Anterior cingulate cortex (tissue), 58 donors: ENCODE measurements at places on chromosomes 2 and 18.

DNA sequence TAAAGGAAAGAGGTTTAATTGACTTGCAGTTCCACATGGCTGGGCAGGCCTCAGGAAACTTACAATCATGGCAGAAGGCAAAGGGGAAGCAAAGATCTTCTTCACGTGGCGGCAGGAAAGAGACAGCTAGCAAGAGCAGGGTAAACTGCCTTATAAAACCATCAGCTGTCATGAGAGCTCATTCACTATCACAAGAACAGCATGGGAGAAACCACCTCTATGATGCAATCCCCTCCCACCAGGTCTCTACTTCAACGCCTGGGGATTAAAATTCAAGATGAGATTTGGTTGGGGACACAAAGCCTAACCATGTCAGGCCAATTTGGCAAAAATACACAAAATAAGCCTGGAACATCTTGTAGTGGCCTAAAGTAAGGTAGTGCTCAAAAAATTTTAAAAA, 152.6 kb downstream of the COL6A3 start:
- no peak for DNase-seq

DNA sequence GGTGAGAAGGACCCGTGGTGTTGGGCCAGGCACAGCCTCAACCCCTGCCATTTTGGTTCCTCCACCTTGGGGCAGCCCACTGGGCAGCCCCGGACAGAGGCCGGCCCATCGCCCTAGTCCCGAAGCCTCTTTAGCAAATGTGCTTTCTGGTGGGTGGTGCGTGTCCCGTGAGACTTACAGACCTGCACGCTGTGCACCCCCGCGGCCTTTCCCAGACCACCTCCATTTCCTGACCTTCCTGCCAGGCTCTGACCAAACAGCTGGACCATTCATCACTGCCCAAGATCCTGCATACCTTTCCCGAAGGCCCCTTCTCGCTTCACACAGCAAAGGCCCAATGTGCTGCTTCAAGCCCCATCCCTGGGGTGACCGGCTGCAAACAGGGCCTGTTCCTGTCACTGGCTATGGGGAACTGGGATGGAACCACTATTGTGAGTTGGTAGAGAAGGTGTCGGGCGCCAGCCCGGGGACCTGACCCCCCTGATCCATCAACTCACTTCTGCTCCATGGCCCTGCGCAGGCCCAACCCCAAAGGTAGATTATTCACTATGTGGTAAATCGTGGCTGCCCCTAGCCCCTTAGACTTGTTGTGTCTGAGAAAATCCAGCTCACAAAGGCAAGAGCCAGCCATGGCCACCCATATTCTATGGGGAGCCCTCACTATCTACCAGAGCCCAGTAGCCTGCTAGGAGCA, 341.0 kb downstream of the EIPR1 start:
- no peak for DNase-seq

DNA sequence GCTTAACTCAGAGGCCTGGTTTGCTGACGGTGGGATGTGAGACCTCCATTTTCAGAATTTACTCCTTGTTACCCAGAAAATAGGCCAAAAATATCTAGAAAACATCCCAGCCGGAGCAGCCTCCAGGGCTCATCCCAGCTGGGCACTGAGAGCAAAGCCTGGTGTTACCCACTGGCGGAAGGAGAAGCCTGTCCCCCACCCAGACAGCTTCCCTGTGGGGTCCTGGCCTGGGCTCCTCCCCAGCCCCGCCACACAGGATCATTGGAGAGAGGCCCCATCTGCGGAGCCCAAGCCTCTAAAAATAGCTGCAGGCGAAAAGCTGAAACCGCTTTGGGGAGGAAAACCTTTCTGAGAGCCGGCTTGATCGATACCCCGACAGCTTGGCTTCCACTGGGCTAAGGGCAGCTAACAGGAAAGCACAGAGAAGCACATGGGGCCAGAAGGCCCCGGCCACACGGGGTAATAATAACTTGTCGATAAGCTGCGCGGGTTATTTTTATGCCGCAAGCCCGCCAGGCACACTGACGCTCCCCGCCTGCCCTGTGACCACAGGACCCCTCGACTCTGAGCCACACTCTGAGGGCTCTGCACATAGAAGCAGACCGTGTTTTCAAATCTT, 26.9 kb upstream of the FAHD2A start:
- DNase-seq: no peak

DNA sequence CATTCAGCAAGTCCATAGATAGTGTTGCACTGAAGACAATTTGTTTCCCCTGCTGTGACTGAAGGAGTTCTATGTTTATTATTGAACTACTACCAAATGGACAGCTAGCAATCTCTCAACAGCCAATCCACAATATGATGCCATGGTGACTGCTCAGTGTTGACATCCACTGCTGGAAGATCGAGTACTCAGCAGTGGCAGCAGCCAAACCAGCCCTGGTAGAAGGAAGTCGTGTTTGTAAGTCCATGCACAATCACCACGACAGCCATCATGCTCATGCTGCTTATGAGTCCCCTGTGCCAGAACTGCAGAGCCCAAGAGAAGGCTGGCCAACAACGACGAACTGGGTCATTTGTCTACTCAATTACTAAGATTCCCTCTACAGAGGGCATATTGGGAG, 66.4 kb downstream of the OSR1 start:
- no peak for DNase-seq

- no peak for DNase-seq
These were observed 143.6 kb upstream of the DAPL1 start for GRCh38 chr2:158651358-158652057.

- DNase-seq: no peak
These were observed 111.7 kb upstream of the ZEB2 start for GRCh38 chr2:144631636-144632035.

- no peak for DNase-seq
These were observed 60.4 kb downstream of the ABCB11 start for GRCh38 chr2:168970711-168971233.

GRCh38 chr2:200784215-200784614, 27.5 kb upstream of the BZW1 start:
- no peak for DNase-seq

DNA sequence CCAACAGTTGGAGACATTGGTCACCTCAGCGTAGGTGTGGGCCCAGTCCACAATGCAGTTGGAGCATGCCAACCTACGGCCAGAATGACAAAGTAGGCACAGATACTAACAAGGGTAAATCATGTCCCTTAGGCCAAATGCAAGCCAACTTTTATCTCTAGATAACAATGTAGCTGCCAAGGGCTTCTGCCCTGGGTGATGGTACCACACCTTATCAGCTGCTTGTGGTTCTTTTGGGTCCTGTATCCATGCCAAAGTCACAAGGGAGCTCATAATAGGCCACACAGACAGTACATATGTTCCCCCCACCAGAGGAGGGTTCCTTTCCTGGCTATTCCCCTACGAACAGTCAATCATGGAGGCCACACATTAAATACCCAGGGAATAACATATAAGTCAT, 19.1 kb downstream of the PHOSPHO2 start:
- no peak for DNase-seq

DNA sequence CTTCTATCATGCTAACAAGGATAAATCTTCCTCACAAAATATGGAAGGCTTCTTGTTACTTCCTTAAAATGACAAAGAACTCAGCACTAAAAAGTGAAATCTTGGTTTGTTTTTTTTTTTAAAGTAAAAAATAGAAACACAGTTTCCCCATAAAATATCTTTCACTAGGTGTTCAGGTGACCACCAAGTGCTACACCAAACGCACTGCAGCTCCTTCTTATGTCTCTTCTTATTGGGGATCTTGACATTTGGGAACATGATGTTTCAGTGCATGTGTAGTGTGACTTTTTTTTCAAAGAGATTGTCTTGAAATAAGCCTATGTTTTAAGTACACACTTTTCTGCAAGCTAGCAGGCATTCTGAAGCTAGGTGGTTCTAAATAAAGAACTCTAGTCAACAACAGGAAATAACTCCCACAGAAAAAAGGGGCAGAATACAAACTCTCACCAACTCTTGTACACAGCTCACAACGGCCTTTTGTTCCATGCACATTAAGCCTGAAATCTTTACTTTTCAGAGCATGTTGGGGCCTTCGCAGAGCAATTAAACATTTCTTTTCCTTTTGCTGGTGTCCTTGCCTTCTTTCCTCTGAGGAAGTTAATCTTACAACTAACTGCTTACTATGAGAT, 13.2 kb upstream of the SERTAD2 start:
- no peak for DNase-seq

- no peak for DNase-seq
These were observed 845 bp downstream of the EML4 start for GRCh38 chr2:42169874-42170521.

DNA sequence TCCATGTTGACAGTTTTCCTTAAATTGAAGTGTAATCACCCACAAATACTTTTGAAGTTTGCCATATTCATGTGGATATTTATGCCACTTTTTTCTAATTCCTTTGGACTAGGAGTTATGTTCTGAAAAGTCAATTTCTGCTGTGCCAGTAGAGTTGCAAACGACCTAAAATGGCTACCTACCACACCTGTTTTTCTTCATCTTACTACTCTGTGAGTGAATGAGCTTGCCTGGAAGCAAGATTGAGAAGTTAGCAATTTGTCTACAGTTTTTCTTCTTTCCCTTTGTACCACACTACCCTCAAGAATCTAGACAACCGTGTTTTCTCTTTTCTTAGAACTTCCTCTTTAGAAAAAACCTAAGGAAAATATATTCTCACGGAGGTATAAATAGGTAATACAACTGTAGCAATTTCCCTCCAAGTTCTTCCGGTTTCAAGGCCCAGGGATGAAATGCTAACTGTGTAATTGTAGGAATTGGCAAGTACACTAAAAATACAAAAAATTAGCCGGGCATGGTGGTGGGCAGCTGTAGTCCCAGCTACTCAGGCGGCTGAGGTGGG, 7.3 kb upstream of the SLC39A10 start:
- DNase-seq: no peak

- DNase-seq: no peak
These were observed 18.3 kb upstream of the GREB1 start for GRCh38 chr2:11515490-11515981.

DNA sequence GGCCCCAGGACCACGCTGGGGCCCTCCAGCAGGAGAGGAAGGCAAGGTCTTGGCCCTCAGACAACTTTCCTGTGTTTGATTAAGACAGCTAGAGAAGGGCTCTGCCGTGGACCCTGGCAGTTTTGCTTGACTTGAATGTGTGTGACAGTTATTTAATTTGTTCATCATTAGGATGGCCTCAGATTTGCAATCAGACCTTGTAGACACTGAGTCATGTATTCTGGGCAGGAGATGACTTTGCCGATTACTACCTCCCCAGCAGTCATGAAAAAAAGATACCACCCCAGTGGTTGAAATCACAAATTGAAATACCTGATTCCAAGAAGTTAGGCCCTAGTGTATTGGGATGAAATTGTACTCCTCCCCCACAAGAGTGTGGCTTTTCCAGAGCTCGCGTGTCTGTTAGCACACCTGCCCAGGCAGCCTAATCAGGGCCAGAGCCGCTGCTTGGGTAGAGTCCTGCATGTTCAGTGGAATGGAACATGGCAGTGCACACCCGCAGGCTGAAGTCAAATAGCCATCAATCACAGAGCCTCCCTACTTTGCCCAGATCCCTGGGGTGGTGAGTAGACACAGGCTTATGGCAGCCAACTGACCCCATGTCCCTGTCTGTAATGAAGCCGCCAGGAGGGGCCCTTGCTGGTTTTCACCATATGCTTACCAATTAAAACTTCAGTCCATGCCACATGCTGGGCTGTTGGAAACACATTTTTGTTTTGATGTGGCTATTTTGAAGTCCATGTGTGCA, 122.5 kb downstream of the TPGS2 start:
- no peak for DNase-seq

- no peak for DNase-seq
These were observed 64.0 kb downstream of the TFCP2L1 start for GRCh38 chr2:121220995-121221394.

- no peak for DNase-seq
These were observed 559.8 kb upstream of the FANCL start for GRCh38 chr2:58800881-58801280.

DNA sequence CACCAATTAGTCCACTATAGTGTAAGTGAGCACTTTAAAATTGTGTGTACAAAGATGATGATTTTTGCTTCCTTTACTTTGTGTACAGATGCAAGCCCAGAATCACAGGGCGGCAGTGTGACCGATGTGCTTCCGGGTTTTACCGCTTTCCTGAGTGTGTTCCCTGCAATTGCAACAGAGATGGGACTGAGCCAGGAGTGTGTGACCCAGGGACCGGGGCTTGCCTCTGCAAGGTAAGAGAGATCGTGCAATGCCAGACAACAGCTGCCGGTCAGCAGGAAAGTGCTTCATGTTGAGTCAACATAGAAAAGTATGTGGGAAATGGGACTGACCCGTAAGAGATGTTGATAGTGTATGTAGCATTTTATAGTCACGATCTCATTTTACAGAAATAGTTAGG, 156.8 kb upstream of the TTC39C start:
- no peak for DNase-seq

- DNase-seq: no peak
These were observed 19.3 kb upstream of the OSR1 start for GRCh38 chr2:19377717-19378116.

GRCh38 chr2:174376967-174377366, 18.6 kb upstream of the SCRN3 start:
- no peak for DNase-seq

DNA sequence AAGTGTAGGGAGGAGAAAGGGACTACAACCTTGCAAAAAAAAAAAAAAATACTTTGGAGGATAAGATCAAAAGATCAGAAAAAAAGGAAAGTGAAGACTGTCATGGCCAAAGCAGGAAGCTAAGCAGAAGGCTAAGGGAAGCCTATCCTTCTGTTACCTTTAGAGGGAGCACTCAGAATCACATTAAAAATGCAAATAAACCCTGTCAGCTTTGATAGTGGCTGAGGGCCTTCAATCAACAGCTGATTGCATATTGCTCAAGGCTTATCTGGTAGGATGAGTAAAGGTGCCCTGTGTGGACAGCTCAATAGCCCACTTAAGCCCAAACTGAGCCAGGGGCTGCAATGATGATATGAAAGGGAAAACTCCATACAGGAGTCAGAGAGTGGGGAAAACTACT, 1021.2 kb downstream of the LRP1B start:
- DNase-seq: no peak

GRCh38 chr2:149422991-149423338, 92.6 kb downstream of the LYPD6 start:
- no peak for DNase-seq

DNA sequence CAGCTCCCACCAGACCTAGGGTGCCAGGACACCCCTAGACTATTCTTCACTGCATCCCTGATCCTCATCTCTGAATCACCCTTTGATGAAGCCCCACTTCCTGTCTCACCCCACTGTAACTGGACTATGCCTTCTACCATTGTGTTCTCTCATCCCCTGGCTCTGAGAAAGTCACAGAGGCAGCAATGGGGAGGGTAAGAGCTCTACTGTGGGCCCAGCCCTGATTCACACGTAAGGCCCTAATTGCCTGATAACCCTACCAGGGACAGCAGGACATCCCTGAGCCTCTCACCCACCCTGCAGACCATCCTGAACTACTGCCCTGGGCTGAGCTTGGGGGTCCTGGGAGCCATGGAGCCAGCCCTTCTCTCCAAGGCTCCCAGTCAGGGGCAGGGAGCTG, 1.5 kb upstream of the PROM2 start:
- no peak for DNase-seq
